SK-N-DZ (cell line): ENCODE measurements at places on chromosomes 4 and X.

GRCh38 chr4:83074086-83074704 lies 39.2 kb downstream of the COPS4 start:
- peak; percentile 52 for DNase-seq

- DNase-seq = no peak
These were observed 338.6 kb downstream of the SPIN4 start for GRCh38 chrX:63012574-63012973.

DNA sequence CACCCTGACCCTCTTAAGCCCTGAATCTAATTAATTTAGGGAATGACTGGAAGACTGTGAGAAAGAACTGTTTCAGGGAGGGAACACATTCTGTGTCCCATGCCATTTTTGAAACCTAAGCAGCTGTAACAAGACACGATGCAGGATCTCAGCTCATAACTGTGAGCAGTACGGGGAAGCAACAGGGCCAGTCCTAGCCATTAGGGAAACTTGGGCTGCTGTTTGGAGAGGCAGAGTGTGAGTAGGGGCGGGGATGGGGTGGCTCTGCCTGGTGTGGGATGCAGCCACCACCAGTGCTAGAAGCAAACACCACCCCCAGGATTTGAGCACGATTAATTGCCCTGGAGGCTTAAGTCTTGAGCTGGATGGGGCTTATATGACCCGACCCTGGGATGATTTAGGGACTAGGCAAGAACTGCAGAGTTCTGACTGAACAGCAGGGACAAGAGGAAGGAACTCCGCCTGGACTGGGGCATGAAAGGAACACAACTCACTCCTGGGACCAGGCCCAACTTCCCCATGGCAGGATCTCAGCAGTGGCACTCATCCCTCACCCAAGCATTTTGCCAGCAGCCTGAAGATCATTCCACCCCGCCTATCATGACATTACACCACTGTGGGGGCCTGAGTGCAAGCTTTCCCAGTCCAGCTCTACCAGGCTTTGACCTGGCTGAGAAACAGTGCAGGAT lies 43.1 kb downstream of the ATRX start:
- DNase-seq = no peak

- no peak for DNase-seq
These were observed 170.5 kb upstream of the TBC1D9 start for GRCh38 chr4:140926672-140927071.

DNA sequence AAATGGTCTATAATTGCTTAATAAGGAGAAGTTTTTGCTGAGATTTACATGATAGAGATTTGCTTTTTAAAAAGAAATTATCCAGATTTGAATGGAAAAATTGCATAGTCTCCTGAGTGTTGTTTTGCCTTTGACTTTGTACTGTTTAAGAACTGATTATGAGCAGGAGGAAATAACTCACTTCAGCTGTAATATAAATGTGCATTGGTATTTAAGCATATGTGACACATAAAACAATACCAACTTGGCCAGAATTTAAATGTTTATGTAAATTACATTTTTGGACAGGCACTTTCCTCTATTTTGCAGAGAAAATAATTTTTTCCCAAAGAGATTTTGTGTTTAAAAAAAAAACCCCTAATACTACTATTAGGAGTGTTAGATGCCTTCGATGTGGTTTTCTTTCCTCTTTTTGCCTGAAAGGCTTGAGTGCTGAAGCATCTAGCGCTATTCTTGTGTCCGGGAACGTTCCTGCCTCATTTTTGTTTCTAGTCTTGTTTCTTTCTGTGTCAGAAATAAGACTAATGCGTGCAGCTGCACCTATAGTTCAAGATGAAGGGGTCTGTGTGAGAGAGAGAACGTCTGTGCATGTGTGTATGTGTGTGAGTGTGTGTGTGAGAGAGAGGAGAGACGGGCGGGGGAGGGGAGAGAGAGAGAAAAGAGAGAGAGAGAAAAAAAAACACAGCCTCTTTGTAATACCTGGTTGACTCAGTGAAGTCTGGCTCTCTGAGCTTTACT lies 60.8 kb downstream of the TBL1X start:
- no peak for DNase-seq

GRCh38 chr4:185712350-185713024 lies 99.5 kb downstream of the SORBS2 start:
- no peak for DNase-seq

DNA sequence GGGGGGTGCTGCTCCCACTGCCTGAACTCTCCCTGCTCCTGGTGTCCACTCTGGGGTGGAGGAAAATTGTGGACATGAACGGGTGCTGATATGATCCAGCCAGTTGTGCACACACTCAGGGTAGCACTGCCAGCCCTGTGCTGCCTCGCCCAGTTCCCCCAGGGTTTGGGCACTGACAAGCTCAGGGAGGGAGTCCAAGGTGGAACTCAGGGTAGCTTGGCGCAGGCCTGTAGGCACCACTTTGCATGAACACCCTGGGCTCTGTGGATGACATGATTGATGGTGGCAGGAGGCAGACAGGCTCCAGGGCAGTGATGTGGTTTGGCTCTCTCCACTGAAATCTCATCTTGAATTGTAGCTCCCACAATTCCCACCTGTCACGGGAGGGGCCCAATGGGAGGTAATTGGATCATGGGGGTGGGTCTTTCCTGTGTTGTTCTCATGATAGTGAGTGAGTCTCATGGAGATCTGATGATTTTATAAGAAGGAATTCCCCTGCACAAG lies 572.0 kb upstream of the PABPC4L start:
- peak; percentile 7 for DNase-seq
